ENCODE measurements at places on chromosomes 1 and 21.

- no peak for DNase-seq
These were observed 710 bp downstream of the KLHL20 start for GRCh38 chr1:173715538-173715844.

DNA sequence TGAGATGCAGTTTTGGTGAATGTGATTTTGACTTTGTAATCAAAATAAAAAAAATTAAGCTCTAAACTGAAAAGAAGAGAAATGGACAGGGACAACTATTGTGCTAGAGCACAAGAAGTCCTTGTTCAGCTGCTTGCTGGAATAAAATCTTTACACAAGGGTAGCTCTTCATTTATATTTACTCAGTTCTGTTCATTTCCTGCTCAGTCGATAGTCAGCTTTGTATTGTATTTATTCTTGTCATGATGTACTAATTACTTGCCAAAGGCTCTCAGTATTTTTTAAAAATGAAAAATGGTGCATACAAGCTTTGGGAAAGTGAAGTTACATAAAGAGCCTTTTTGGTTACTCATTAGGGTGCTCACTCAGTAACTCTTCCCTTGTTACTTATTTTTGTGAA lies 17.8 kb downstream of the F5 start:
- DNase-seq, result no peak

DNA sequence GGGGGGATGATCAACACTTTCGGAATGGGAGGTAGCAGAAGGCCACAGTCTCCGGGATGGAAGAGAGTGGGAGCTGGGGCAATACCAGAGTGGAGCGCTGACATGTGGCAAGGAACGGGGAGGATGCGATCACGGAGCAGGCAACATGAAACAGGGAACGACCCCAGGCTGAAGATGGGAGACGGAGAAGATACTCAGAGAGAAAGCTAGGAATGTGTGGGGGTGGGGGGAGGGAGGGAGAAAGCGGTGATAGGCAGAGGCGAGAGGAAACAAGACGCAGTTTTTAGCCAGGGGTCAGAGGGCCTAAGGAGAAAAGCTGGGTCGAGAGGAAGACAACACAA lies 577 bp downstream of the RAB3GAP2 start:
- no peak for DNase-seq

- no peak for DNase-seq
These were observed 55.4 kb upstream of the JUN start for GRCh38 chr1:58839147-58839795.

- DNase-seq, result no peak
These were observed 7.6 kb downstream of the COL16A1 start for GRCh38 chr1:31696242-31696641.

- no peak for DNase-seq
These were observed 8.1 kb upstream of the PLA2G5 start for GRCh38 chr1:20061866-20062265.

DNA sequence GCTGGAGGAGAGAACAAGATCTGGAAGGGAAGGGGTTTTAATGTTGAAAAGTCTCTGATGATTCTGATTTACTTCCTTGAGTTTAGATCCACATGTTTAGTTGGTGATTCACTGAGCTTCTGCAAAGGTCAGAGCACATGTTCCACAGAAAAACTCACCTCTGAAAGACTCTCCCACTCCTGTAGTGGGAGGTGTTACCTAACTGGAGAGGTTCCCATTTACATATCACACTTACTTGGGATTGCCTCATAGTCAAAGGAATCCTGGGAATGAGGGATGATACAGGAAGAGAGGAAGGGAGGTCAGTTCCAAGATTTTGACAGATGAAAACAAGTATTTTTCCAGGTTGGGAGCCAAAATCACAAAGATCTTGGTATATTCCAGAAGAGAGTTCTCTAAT lies 2.7 kb upstream of the NTNG1 start:
- no peak for DNase-seq

DNA sequence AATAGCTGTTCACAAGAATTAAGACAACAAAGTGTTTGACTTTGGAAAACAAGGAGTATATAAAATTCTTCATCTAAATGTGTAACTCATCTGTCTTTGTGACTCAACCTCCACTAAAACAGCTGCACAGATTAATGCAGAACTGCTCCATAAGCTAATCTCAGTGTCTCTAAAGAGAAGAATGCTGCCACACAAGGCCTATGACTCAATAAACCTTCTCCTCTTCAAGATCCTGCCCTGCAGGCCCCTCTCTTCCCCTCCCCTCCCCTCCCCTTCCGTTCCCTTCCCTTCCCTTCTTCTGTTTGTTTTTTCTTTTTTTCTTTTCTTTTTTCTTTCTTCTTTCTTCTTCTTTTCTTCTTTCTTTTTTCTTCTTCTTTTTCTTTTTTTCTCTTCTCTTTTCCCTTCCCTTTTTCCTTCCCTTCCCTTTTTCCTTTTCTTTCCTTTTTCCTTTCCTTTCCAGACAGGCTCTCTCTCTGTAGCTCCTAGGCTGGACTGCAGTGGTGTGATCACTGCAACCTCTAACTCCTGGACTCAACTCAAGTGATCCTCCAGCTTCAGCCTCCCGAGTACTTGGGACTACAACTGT lies 1052.8 kb downstream of the BRINP3 start:
- no peak for DNase-seq

- no peak for DNase-seq
These were observed 14.7 kb downstream of the WNT3A start for GRCh38 chr1:228021355-228022030.

DNA sequence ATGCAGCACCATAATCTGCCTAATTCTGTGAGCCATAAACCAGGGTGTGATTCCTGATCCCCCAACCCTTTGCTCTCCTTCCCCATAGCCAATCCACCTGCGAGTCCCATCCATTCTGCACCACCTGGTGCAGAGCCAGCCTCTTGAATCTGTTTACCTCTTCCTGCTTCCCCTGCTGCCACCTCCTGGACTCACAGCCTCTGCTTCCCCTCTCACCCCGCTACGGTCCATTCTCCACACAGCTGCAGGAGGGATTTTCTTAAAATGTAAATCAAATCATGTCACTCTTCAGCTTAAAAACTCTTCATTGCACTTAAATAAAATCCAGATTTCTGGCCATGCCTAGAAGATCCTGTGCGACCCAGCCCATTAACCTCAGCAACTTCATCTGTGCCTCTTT lies 186.7 kb downstream of the FOXD2 start:
- no peak for DNase-seq

GRCh38 chr1:177546346-177546745 lies 375.6 kb downstream of the BRINP2 start:
- no peak for DNase-seq

DNA sequence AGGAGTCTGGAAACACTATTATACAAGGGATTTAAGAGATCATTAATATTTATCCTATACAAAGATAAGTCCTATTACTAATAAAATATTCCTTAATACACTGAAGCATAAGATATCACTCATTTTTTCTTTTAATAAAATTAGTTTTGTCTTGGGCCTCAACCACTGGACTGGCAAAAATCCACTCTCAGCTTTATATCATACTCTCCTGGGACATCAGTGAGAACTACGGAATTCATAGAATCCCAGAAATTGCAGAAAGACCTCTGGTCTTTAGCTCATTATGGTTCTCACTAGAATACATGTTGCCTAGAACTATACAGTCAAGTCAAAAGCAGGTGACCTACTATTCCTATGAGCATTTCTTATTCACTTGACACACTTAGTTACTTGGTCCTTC lies 285.0 kb downstream of the LRRC40 start:
- no peak for DNase-seq

- DNase-seq, result no peak
These were observed 110.1 kb upstream of the ATP1A1 start for GRCh38 chr1:116262995-116263385.

GRCh38 chr21:16250273-16250672 lies 520.5 kb downstream of the USP25 start:
- no peak for DNase-seq

DNA sequence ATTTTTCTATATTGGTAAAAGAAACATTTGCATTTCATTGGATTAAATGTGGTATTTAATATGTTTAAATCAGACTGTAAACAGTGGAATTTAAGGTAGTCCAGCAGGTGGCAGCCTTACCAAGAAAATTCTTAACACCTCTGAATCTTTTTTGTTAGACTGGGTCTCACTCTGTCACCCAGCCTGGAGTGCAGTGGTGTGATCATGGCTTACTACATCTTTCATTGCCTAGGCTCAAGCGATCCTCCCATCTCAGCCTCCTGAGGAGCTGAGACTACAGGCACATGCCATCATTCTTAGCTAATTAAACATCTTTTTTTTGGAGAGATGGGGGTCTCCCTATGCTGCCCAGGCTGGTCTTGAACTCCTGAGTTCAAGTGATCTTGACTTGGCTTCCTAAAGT lies 98.8 kb downstream of the RABGAP1L start:
- DNase-seq, result no peak

DNA sequence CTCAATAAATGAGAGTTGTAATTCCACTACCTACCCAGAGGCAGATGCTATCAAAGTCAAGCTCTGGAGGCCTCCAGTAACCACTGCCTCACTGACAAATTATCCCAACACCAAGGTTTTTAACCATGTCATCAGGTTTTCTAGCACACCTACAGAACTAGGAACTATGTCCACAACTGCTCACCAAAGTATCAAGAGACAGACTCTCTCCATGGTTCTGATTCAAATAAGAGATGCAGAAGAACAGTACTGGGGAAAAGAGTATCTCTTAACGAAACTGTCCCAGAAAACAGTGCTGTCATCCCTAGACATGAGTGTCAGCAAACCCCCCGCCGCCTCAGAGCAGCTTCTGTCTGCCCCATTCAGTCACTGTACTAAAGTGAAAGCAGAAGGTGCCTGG lies 301.7 kb downstream of the OMA1 start:
- DNase-seq, result no peak

DNA sequence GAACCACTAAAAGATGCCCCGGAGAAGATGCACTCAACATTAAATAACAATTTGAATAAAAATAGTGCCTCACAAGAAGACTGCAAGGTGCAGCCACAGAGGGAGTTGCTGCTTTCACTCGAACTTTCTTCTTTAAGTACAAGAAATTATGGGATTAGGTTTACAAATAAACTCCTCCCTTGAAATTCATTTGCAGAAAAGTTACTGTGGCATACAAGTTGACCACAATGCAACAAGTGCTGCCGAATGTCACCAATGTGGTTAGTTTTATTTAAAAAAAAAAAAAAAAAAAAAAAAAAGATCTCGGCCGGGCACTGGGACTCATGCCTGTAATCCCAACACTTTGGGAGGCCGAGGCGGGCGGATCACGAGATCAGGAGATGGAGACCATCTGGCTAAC lies 76.8 kb upstream of the RAB4A start:
- DNase-seq, result no peak

Data from NCI-H1930 (cell line).